Neural progenitor cell (in vitro differentiated cells): ENCODE measurements at places on chromosomes 6 and 20. TPM values are rescaled to one million over a fixed set of nuclear protein-coding genes. Genes with fewer than 3 reads are reported as not detected.

Gene IL17A
- total RNA-seq = not detected in 2 replicates

Gene ZNF311
- 1.9 and 2.0 TPM in 2 replicates for total RNA-seq

Gene MUC22
- 0.03 TPM in 1 of 2 replicates, not detected in the other for total RNA-seq

- no peaks in the 10 kb centered on the region for H3K27me3 ChIP-seq
- H3K4me3 ChIP-seq = no peak overlapping the region
- no peak for DNase-seq
- no peak overlapping the region for H3K27ac ChIP-seq
Measured at GRCh38 chr6:65771946-65772345, 64.9 kb upstream of the EYS start.

GRCh38 chr20:47031004-47031403 is 136.4 kb downstream of the EYA2 start:
- H3K27ac ChIP-seq = no peak overlapping the region
- no peaks in the 10 kb centered on the region for H3K27me3 ChIP-seq
- no peak overlapping the region for H3K4me3 ChIP-seq
- peaks cover 25% of the 10 kb centered on the region for H3K4me1 ChIP-seq
- no peaks in the 10 kb centered on the region for H3K36me3 ChIP-seq
- DNase-seq = no peak

DNA sequence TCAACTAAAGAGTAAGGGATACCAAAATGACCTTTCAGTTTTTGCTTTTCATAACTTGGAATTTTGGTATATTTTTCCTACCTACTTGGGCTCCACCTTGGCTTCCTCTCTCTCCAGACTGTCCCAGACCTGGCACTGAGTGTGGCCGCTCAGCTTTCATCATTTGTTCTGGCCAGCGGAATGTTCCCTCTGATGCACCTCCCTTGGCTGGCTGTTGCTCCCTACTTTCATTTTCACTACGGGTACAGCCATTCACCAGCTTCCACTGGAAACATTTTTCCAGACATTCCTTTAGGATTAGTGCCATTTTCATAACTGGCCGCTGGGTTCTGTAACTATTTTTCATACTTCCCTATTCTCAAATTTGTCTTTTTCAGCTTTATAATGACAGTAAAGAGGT is 487.4 kb downstream of the TENT5A start:
- no peak overlapping the region for H3K27ac ChIP-seq
- no peak for DNase-seq
- no peak overlapping the region for H3K4me3 ChIP-seq
- H3K36me3 ChIP-seq = no peaks in the 10 kb centered on the region
- H3K4me1 ChIP-seq = no peaks in the 10 kb centered on the region
- no peaks in the 10 kb centered on the region for H3K27me3 ChIP-seq

Gene ELOVL2
- 5.8 and 9.1 TPM in 2 replicates for total RNA-seq

GRCh38 chr20:2707353-2708072 is 14.9 kb downstream of the EBF4 start:
- DNase-seq = no peak
- H3K36me3 ChIP-seq = no peaks in the 10 kb centered on the region
- H3K4me1 ChIP-seq = peaks cover 40% of the 10 kb centered on the region
- no peak overlapping the region for H3K27ac ChIP-seq
- H3K27me3 ChIP-seq = peaks cover 69% of the 10 kb centered on the region
- no peak overlapping the region for H3K4me3 ChIP-seq
